Progenitor cell of endocrine pancreas (in vitro differentiated cells): ENCODE measurements at places on chromosomes 2 and 18. TPM values are rescaled to one million over a fixed set of nuclear protein-coding genes. Genes with fewer than 3 reads are reported as not detected.

Gene REG1B
- not detected in 2 replicates for total RNA-seq

Gene RIT2
- not detected in 2 replicates for total RNA-seq

Gene ANO7
- total RNA-seq, result 2.5 and 3.0 TPM in 2 replicates

Gene DYNAP
- total RNA-seq, result not detected in 2 replicates

Gene CD28
- not detected in 2 replicates for total RNA-seq

Gene LANCL1
- 54.0 and 58.1 TPM in 2 replicates for total RNA-seq

Gene MCFD2
- 72.9 and 78.3 TPM in 2 replicates for total RNA-seq

Gene NAPG
- total RNA-seq, result 27.2 and 27.3 TPM in 2 replicates
